Esophagus muscularis mucosa (tissue), 4 donors: ENCODE measurements at places on chromosomes 6 and 20. TPM values are rescaled to one million over a fixed set of nuclear protein-coding genes. Genes with fewer than 3 reads are reported as not detected.

DNA sequence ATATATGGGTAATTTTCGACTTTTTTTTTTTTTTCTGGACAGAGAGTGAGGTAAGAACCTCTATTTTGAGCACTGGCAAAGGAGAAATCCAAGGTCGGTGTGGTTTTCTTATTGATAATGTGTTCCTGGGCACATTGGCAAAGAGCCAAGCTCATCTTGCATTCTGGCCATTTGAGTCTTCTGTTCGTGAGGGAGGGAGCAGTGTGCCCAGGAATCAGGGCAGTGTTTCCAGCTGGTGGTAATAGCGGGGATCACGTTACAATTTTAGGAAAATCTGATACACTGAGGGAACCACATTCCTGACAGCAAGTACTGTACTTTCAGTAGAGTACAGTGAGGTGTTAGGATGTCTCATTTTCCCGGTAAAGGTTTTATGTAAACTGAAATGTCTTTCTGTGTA lies 442.3 kb upstream of the MAP3K7 start:
- DNase-seq, result no peak

CGA gene
- total RNA-seq, result not detected

DNA sequence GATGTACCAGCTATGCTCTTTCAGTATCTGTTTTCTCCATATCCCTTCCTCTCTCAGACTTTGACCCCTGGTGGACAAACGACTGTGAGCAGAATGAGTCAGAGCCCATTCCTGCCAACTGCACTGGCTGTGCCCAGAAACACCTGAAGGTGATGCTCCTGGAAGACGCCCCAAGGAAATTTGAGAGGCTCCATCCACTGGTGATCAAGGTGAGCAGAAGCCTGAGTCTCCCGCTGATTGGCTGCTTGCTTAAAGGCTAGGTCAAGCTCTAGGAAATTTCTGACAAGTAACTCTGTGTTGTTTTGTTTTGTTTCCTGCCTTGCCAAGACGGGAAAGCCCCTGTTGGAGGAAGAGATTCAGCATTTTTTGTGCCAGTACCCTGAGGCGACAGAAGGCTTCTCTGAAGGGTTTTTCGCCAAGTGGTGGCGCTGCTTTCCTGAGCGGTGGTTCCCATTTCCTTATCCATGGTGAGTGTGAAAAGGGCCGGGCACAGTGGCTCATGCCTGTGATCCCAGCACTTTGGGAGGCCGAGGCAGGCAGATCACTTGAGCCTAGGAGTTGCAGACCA lies 28.6 kb downstream of the C6orf89 start:
- DNase-seq, result no peak

GPR6 gene
- total RNA-seq, result 0.52 TPM

CRISP3 gene
- 0.33 TPM for total RNA-seq

PNLDC1 gene
- total RNA-seq, result not detected

- DNase-seq, result no peak
Observed at GRCh38 chr6:134936931-134937330, 13.0 kb downstream of the ALDH8A1 start.

DNA sequence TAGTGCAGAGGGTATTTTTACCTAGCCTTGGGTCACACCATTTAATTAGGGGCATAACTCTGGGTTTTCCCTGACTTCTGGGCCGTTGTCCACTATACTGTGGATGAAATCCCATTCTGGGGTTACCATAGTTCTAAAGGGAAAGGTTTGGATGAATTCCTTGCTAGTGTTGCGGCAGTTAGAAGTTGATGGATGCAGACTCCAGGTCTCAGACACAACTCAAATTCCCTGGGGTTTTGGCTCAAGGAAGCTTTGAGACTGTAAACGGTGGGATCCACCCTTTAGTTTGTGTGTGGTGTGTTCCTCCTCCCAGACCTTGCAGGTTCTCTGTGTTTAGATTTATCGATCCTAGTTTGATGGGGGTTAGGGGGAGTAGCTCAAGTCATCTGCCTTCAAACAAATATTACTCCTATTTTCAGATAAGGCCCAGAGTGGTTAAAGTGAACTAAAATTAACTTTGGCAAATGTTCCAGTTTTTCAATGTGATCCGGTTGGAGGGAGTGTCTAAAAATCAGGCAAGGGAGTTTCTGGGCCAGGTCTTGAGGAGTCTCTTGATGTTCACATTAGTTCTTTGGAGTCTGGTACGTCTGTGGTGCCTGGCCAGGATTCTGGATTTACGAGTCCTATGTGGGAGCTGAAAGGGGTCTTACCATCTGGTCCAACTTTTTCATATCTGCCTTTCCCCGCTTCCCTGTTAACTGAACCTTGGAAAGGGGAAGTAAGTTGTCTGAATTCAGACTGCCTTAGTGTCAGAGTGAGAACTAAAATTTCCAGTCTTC lies 1.5 kb downstream of the RALY start:
- DNase-seq, result no peak

DNA sequence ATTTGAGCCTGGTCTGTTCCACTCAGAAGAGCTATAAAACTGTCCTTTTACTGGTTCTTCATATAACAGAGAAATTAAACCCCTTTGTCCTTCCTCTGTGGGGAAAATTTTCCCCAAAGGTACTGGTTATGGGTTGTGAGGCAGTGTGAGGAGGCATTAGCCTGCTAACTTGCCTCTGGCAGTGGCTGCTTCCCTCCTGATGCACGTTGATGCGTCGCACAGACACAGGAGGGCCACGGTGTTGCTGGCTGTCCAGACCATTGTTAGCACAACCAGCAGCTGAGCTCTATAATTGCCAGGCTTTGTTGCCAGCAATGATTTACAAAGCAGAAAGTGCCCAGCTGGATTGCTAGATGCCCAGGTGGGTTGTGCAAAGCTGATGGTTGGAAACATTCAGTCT lies 10.1 kb downstream of the AAR2 start:
- DNase-seq, result no peak

- DNase-seq, result no peak
Observed at GRCh38 chr6:107667790-107668189, 156.3 kb downstream of the SCML4 start.

LY6G6D gene
- total RNA-seq, result not detected

GRCh38 chr6:85460921-85461797 lies 11.3 kb downstream of the NT5E start:
- DNase-seq, result no peak

DNAH8 gene
- under 0.01 TPM for total RNA-seq

EZR gene
- total RNA-seq, result 226 TPM

- DNase-seq, result no peak
Observed at GRCh38 chr6:73943930-73944652, 248.1 kb downstream of the CD109 start.

GRCh38 chr6:3867641-3868502 lies 18.7 kb downstream of the FAM50B start:
- DNase-seq, result no peak

DNA sequence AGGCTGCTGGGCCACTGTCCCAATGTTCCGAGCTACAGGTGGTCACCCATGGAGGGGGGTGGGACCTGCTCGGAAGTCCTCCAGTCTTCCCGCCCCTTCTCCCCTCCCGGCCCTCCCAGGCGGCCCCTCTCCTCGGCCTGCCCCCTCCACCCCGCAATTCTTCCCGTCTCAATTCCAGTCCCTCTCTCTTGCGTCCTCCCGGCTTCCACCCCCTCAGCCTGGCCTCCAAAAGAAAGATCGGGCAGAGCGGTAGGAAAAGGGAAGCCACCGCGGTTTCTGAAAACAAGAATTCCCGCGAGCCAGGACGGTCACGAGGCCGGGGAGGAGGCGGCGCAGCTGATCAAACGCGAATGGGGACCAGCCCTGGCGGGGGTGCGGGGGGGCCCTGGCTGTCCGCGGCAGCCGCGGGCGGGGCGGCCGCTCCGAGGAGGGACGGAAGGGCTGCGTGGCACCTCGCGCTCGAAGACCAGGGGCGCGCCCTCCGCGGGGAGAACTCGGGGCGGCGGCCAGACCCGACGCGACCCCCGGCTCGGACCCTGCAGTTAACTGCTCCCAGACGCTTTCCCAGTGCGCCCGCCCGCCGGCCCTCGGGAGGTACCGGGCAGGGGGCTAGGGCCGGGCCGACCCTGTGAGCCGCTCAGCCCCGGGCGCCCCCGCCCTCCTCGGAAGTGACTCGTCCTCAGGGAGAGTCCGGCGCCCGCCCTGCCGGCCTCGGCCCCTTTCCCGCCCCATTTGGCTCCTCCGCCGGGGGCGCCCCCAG lies 1.0 kb downstream of the PXDC1 start:
- peak; percentile 96 for DNase-seq

DNA sequence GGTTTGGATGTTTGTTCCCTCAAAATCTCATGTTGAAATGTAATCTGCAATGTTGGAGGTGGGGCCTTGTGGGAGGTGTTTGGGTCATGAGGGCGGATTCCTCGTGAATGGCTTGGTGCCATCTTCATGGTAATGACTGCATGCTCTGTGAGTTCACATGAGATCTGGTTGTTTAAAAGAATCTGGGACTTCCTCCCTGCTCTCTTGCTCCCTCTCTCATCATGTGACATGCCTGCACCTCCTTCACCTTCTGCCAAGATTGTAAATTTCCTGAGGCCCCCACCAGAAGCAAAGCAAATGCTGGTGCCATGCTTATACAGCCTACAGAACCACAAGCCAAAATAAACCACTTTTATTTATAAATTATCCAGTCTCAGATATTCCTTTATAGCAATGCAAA lies 250.3 kb upstream of the PLN start:
- no peak for DNase-seq

DNA sequence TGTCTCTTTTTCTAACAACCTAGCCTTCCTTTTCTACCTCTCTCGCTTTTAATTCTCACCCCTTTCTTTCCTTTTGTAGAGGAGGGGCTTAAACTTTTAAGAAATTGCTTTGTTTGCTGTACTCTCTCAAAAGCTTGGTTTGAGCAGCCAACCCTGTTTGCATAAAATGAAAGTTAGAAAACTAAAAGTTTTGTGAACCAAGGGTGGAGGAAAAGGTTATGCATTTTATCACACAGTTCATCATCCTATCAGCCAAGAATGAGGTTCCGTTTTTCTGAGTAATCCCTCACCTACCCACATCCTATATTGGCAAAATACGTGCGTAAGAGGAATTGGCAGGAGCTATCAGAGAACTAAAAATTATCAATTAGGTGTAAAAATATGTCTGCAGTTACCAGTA lies 42.8 kb upstream of the LOC128125822 start:
- no peak for DNase-seq

DTNBP1 gene
- 26.4 TPM for total RNA-seq

DNA sequence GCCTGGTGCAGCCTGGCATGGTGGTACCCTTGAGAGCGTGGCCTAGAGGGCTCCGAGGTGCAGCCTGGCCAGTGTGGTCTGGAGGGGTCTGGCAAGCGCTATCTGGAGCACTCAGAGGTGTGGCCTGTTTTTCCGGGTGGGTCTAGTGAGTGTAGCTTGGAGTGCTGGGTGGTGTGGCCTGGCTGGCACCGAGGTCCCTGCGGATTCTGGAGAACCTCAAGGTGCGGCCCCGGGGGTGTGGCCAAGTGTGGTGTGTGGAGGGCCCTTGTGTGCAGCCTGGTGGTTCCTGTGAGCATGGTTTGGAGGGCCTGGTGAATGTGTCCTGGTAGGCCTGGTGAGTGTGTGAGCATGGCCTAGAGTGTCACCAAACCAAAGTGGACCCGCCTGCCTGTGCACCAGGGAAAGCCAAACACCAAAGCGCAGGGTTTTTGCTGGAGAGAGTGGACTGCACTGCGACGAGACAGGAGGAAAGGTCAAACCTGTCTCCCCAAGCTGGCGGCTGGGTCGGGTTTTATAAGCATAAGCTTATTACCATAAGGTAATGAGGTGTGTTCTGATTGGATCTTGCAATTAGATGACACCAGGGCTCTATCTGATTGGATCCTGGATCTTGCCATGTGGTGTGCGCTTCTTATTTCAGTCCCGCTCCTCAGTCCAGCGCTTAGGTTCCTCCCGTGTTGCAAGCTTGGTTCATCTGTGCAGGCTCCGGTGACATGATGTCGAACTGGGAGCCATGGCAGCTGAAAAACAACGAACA lies 35.7 kb downstream of the IGF2R start:
- DNase-seq, result no peak

FOXS1 gene
- total RNA-seq, result 0.91 TPM

DNA sequence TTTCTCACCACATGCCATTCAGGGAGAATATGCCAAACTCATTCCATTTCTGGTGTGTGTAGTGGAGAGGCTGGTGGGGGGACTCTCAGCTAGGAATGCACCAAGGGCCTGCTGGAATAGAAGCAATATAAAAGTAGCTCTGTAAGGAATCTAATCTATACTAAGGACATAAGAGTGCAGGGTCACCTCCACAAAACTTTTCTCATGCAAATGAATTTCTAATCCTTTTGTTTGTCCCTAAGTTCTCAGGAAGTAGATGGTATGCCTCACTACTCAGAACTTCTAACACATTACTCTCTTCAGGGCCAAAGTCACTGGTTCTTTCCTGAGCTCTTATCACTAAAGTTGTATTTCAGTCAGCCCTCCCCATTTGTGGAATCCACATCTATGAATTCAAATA lies 427.2 kb downstream of the C6orf118 start:
- DNase-seq, result no peak

GRCh38 chr20:24206995-24207394 lies 218.4 kb upstream of the GGTLC1 start:
- no peak for DNase-seq

DNA sequence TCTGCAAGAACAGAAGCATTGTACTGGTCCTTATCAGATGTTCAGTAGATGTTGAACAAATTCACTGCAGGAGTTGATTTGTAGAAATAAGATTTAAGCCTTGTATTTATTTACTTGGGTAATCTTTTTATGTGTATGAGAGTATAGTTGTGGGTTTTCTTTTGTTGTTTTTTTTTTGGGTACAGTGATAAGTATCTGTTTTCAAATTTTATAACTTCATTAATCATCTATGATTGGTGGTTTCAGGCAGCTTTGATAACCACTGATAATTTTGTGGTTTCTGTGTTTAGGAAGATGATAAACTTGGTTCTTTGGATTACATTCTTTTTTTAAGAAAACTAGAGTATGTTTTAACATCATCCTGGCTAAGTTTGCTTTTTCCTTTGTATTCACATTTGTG lies 2.8 kb downstream of the AFDN start:
- no peak for DNase-seq

DNA sequence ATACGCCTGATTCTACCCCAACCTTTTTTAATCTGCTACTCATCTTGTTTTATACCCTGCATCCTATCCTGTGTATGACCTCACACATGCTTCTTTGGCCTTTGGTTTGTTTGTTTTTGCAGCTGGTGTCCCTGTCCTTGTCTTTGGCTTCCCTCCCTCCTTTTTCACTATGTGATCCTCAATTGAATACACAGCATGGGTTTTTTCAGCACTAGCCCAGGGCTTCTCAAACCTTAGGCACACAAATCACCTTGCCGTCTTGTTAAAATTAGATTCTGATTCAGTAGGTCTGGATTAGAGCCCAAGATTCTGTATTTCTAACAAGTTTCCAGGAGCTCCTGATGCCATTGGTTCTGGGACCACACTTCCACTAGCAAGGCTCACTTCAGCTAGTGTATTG lies 321.5 kb upstream of the MAN1A1 start:
- DNase-seq, result no peak

FAM184A gene
- total RNA-seq, result 11.2 TPM

FAXC gene
- 44.7 TPM for total RNA-seq

C20orf204 gene
- total RNA-seq, result 0.17 TPM

MROH8 gene
- 6.2 TPM for total RNA-seq

DNA sequence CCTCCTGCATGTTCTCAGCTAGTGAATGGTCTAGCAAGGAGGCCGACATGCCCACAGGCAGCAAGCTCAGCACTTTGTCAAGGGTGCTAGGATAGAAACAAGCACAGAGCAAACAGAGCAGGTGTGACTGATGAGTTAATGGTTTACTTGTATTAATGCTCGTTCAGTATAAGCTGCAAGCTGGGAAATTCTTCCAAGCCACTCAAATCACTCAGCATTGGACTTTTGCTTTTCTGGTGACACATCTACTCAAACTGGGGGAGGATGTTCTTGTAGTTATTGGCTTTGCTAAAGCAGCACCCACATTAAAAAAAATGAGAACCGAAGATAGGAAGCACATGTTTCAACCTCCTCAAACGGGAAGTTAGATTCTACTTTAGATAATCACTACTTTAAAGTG lies 43.1 kb upstream of the NEDD9 start:
- no peak for DNase-seq

GRCh38 chr6:74964871-74965441 lies 240.9 kb downstream of the COL12A1 start:
- DNase-seq, result no peak
